CD8-positive, alpha-beta memory T cell (primary cell): ENCODE measurements at places on chromosomes 2 and 18. TPM values are rescaled to one million over a fixed set of nuclear protein-coding genes. Genes with fewer than 3 reads are reported as not detected.
A peak's percentile ranks its signal among the peaks of the same experiment; 100 is the strongest.

Gene MC2R
- not detected for polyA plus RNA-seq

GRCh38 chr2:142180820-142181533 is 50.2 kb upstream of the LRP1B start:
- H3K4me1 ChIP-seq = no peaks in the 10 kb centered on the region
- H3K36me3 ChIP-seq = no peaks in the 10 kb centered on the region
- H3K27me3 ChIP-seq = no peaks in the 10 kb centered on the region
- H3K27ac ChIP-seq = no peak overlapping the region
- no peak overlapping the region for H3K4me3 ChIP-seq
- no peak for DNase-seq

Gene CPO
- not detected for polyA plus RNA-seq

DNA sequence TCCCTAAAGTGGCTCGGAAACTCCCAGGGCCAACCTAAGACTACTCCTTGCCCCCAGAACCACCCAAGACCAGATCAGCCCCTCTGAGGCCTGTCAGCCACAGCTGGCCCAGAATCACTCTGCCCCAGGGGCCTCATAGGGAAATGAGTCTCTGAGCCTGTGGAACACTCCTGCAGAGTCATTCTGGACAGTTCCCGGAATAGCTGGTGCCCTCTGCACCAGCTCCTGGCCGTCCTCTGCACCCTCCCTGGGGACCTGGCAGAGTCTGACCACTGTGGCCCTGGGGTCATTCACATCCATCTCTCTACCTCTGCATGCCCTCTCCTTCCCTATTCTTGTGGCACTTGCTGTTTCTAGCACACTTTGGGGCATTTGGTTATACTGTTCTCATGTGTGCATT is 14.6 kb upstream of the TMEM214 start:
- H3K27ac ChIP-seq = peak overlapping the region; percentile 4
- H3K4me1 ChIP-seq = no peaks in the 10 kb centered on the region
- DNase-seq = no peak
- H3K27me3 ChIP-seq = no peaks in the 10 kb centered on the region
- no peak overlapping the region for H3K4me3 ChIP-seq
- no peaks in the 10 kb centered on the region for H3K36me3 ChIP-seq

Gene TUBB8B
- not detected for polyA plus RNA-seq

- no peaks in the 10 kb centered on the region for H3K36me3 ChIP-seq
- DNase-seq = no peak
- no peaks in the 10 kb centered on the region for H3K27me3 ChIP-seq
- H3K27ac ChIP-seq = no peak overlapping the region
- no peaks in the 10 kb centered on the region for H3K4me1 ChIP-seq
These were observed 302.2 kb downstream of the EIPR1 start for GRCh38 chr2:3075316-3075990.

- H3K36me3 ChIP-seq = no peaks in the 10 kb centered on the region
- no peak overlapping the region for H3K27ac ChIP-seq
- no peak overlapping the region for H3K4me3 ChIP-seq
- no peaks in the 10 kb centered on the region for H3K4me1 ChIP-seq
- no peak for DNase-seq
These were observed 94.1 kb upstream of the BOD1L2 start for GRCh38 chr18:57052759-57053158.

- H3K4me3 ChIP-seq = no peak overlapping the region
- no peak overlapping the region for H3K27ac ChIP-seq
- H3K36me3 ChIP-seq = no peaks in the 10 kb centered on the region
- no peaks in the 10 kb centered on the region for H3K4me1 ChIP-seq
These were observed 2.7 kb downstream of the IGFBP2 start for GRCh38 chr2:216635701-216636550.

Gene ZAP70
- polyA plus RNA-seq = 184 TPM

DNA sequence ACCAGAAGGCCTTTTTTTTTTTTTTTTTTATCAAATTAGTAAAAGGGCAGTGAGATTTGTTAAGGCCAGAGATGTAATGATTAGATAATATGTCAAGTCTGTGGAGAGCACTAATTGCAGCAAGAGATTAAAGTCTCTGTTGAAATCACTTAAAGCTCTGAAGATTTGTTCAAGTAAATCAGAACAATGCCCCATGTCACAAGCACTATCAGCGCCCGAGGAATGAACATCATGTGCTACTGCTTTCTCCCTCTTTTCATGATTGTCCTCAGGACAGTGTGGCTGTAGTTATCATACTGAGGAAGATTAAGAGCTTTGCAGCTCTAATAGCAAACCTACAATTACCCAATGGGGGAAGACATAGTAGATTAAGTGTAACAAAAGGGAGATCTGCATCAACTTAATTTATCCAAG is 71.1 kb downstream of the TDRD15 start:
- no peak overlapping the region for H3K4me3 ChIP-seq
- no peak overlapping the region for H3K27ac ChIP-seq
- no peak for DNase-seq
- H3K36me3 ChIP-seq = no peaks in the 10 kb centered on the region

DNA sequence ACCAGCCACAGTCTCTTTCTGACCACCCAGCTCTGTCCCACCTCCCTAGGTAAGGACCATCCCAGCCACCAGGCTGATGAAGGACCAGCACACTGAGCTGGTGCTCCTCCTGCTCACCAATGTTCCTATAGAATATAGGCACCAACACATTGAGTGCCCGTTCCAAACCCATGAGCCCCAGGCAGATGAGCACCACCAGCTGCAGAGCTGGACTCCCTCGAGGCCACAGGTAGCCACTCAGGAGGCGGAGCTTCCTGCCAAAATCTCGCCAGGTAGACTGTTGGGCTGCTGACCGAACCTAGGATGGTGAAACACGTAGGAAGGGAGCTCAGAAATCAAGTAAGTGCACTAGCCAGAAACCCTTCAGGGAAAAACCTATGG is 2.2 kb downstream of the ABCB6 start:
- no peak for DNase-seq
- peaks cover 13% of the 10 kb centered on the region for H3K36me3 ChIP-seq
- no peak overlapping the region for H3K4me3 ChIP-seq

Gene ZBTB7C
- polyA plus RNA-seq = not detected

- H3K27me3 ChIP-seq = no peaks in the 10 kb centered on the region
- DNase-seq = no peak
- no peak overlapping the region for H3K4me3 ChIP-seq
- H3K4me1 ChIP-seq = no peaks in the 10 kb centered on the region
- H3K27ac ChIP-seq = no peak overlapping the region
These were observed 257.6 kb downstream of the CYP26B1 start for GRCh38 chr2:71889759-71890684.

DNA sequence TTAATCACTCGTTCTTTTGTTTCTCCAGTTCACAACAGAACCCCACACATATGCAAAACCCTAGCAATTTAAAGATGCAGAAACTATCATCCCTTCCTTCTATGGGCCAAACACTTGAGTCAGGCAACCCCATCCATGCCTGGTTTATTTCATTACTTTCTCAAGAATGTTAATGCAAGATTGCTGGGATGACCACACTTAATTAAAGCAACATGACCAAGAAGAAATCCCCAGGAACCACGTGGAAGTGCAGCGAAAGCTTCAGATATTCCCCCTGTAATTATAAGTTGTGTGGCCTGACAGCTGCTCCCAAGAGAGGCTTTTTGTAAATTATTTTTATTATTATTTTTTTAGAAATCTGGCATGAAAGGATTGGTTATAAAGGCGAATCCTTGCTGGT is 246.2 kb upstream of the ID2 start:
- no peak overlapping the region for H3K4me3 ChIP-seq
- H3K27me3 ChIP-seq = no peaks in the 10 kb centered on the region
- H3K27ac ChIP-seq = no peak overlapping the region

Gene MARCO
- polyA plus RNA-seq = not detected

Gene NPPC
- polyA plus RNA-seq = not detected

- no peaks in the 10 kb centered on the region for H3K27me3 ChIP-seq
- H3K36me3 ChIP-seq = no peaks in the 10 kb centered on the region
- H3K27ac ChIP-seq = no peak overlapping the region
- no peak for DNase-seq
- H3K4me3 ChIP-seq = no peak overlapping the region
- no peaks in the 10 kb centered on the region for H3K4me1 ChIP-seq
These were observed 42.2 kb downstream of the COL3A1 start for GRCh38 chr2:189016311-189016861.

DNA sequence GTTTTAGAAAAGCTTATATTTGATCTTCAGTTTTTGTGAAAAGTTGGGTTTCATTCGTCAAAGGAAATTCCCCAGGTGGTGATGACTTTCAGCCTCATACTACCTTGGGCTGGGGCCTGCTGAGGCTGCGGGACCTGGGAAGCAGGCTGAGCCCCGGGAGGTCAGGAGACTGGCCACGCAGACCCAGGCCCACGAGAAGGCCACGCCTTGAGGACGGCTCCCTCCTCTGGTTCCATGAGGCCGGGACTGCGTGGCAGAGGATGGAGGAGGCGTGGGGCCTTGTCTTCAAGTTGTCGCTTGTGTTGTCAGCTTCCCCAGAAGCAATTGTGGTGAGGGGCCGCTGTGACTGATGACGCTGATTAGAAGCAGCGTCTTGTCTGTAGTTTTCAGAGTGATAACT is 11.8 kb downstream of the CNDP2 start:
- no peak for DNase-seq
- H3K36me3 ChIP-seq = peaks cover 59% of the 10 kb centered on the region
- H3K4me1 ChIP-seq = no peaks in the 10 kb centered on the region
- H3K4me3 ChIP-seq = no peak overlapping the region

- peaks cover 50% of the 10 kb centered on the region for H3K4me1 ChIP-seq
- no peak overlapping the region for H3K4me3 ChIP-seq
These were observed 13.1 kb downstream of the CASP8 start for GRCh38 chr2:201273330-201273983.

GRCh38 chr2:155203178-155203577 is 504.7 kb downstream of the KCNJ3 start:
- H3K4me3 ChIP-seq = no peak overlapping the region
- no peaks in the 10 kb centered on the region for H3K36me3 ChIP-seq
- H3K27ac ChIP-seq = no peak overlapping the region
- no peaks in the 10 kb centered on the region for H3K4me1 ChIP-seq

GRCh38 chr18:3747176-3747973 is 297.4 kb downstream of the TGIF1 start:
- no peaks in the 10 kb centered on the region for H3K27me3 ChIP-seq
- H3K4me3 ChIP-seq = no peak overlapping the region
- no peak overlapping the region for H3K27ac ChIP-seq
- no peaks in the 10 kb centered on the region for H3K36me3 ChIP-seq

Gene PLCD4
- 0.49 TPM for polyA plus RNA-seq

- peaks cover 11% of the 10 kb centered on the region for H3K4me1 ChIP-seq
- H3K27ac ChIP-seq = peak overlapping the region; percentile 68
- no peaks in the 10 kb centered on the region for H3K36me3 ChIP-seq
- DNase-seq = no peak
These were observed 554 bp downstream of the PFN4 start for GRCh38 chr2:24122366-24123194.

DNA sequence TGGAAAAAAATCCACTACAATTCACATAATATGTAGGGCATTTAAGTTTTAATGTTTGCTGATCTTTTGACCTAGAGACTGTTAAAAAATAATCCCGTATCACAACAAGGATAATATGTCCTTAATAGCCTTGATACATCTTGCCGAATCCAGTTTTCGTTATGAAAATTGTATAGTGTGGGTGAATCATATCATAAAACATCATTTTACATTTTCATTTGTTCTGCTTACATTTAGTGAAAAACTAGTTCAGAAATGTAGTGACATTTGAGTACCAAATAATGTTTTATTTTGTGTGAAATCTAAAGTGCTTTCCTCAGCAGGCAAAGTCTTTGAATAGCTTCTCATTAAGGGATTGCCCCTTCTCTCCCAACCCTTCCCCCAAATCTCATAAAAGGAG is 1.9 kb downstream of the AFTPH start:
- no peak overlapping the region for H3K4me3 ChIP-seq
- no peaks in the 10 kb centered on the region for H3K36me3 ChIP-seq
- no peaks in the 10 kb centered on the region for H3K27me3 ChIP-seq
- H3K4me1 ChIP-seq = peaks cover 33% of the 10 kb centered on the region
- DNase-seq = no peak
- H3K27ac ChIP-seq = no peak overlapping the region

- H3K36me3 ChIP-seq = no peaks in the 10 kb centered on the region
- no peak for DNase-seq
- H3K4me1 ChIP-seq = peaks cover 10% of the 10 kb centered on the region
- no peak overlapping the region for H3K27ac ChIP-seq
These were observed 30.1 kb downstream of the EIF2AK3 start for GRCh38 chr2:88597168-88597567.

- H3K27me3 ChIP-seq = no peaks in the 10 kb centered on the region
- H3K4me3 ChIP-seq = no peak overlapping the region
- no peak overlapping the region for H3K27ac ChIP-seq
- no peaks in the 10 kb centered on the region for H3K36me3 ChIP-seq
- H3K4me1 ChIP-seq = no peaks in the 10 kb centered on the region
These were observed 75.3 kb downstream of the HRH4 start for GRCh38 chr18:24535527-24536295.

Gene ACVR1C
- polyA plus RNA-seq = 0.60 TPM

Gene RMDN2
- 6.3 TPM for polyA plus RNA-seq

DNA sequence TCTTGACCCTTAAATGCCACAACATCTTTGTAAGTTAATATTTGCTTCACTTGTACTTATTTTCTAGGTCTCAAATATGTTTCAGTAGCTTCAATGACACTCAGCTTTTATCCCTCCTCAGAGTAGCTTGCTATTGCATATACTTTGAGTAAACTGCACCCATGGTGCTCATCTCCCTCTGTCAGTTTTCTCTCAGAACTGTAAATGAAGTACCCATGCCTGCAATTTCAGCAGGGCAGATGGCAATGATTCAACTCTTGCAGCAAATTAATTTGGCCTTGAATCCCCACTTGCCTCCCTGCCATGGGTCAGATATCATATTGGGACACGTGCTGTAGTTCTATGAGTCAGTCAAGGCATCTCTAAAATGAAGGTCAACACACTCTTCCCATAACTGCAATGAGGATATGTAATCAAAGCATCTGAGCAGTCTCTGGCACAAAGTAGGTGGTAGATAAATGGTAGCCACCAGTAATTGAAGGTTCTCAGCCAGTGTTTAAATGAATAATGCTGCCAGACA is 225.8 kb downstream of the PIEZO2 start:
- no peaks in the 10 kb centered on the region for H3K36me3 ChIP-seq
- no peaks in the 10 kb centered on the region for H3K27me3 ChIP-seq
- DNase-seq = no peak
- H3K27ac ChIP-seq = no peak overlapping the region
- no peaks in the 10 kb centered on the region for H3K4me1 ChIP-seq

Gene TSGA10
- polyA plus RNA-seq = 16.8 TPM

GRCh38 chr2:224847961-224848850 is 132.0 kb upstream of the CCDC195 start:
- H3K27ac ChIP-seq = no peak overlapping the region
- no peak for DNase-seq
- H3K4me3 ChIP-seq = no peak overlapping the region
- no peaks in the 10 kb centered on the region for H3K27me3 ChIP-seq
- no peaks in the 10 kb centered on the region for H3K4me1 ChIP-seq

Gene CXCR2
- 0.85 TPM for polyA plus RNA-seq

- H3K4me1 ChIP-seq = no peaks in the 10 kb centered on the region
- no peaks in the 10 kb centered on the region for H3K36me3 ChIP-seq
- H3K27ac ChIP-seq = no peak overlapping the region
- no peaks in the 10 kb centered on the region for H3K27me3 ChIP-seq
These were observed 283.5 kb downstream of the PID1 start for GRCh38 chr2:228987441-228988155.

- H3K27me3 ChIP-seq = no peaks in the 10 kb centered on the region
- H3K4me3 ChIP-seq = no peak overlapping the region
- DNase-seq = no peak
- H3K4me1 ChIP-seq = peaks cover 4% of the 10 kb centered on the region
- no peaks in the 10 kb centered on the region for H3K36me3 ChIP-seq
These were observed 48.6 kb downstream of the BCL2L11 start for GRCh38 chr2:111169268-111169667.
